Stimulated activated CD8-positive, alpha-beta memory T cell treated with anti-CD3 and anti-CD28 coated beads, Interleukin-15, amount 100 ng/mL, for 1 hour (primary cell): ENCODE measurements at places on chromosomes 4 and X.

GRCh38 chr4:79235095-79235494 is 90.8 kb downstream of the NAA11 start:
- DNase-seq: no peak

DNA sequence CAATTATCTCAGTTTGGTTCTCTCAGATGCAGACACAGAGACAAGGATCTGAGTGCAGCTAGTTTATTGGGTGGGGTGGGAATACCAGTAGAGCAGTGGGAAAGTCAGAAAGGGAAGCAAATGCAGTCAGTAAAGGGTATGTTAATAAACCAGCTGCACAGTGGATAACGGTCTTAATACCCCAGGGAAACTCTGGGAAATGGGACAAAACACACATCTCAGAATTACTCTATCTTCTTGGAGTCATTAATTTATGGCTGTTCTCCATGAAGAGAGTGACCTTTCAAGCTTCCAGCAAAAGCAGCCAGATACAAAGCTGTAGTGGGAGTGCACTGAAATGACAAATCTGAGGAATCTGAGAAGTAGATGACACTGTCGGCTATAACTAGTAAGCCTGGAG is 73.3 kb upstream of the NALF2 start:
- DNase-seq: no peak

DNA sequence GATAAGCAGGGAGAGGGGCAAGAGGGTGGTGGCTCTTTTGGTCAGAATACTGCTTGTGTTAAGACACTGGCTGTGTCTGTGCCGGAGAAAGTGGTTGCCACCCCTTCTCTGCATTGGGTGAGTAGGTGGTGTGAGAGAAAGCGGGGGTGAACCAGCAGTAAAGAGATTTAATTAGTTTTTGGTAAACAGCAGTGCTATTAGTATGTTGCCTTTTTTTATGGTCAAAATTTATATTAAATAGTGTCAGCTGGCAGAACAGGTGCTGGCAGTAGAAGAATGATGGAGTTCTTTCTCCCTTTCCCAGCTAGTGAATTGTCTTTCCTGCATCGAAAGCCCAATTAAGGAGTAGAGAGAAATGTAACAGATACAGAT is 181.6 kb downstream of the LARP7 start:
- no peak for DNase-seq

- DNase-seq: no peak
These were observed 19.0 kb downstream of the ATP8A1 start for GRCh38 chr4:42637867-42638266.

DNA sequence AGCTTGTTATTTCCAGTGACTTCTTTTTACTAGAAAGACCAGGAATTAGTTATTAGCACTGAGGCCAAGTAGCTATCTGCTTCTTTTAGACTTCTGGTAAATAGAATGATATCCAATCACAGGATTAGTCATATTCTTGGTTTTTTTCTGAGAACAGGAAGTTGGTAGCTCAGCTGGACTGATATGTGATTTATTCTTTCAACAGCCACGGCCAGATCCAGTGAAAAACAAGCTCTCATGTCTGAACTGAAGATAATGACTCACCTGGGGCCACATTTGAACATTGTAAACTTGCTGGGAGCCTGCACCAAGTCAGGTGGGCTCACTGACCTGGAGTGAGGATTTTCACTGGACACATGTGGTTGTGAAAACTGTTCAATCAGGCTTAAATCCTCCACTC is 48.6 kb downstream of the PDGFRA start:
- no peak for DNase-seq

GRCh38 chr4:128572778-128573241 is 236.7 kb upstream of the JADE1 start:
- no peak for DNase-seq
